ENCODE measurements at places on chromosomes 6 and 20.
A peak's percentile ranks its signal among the peaks of the same experiment; 100 is the strongest.

DNA sequence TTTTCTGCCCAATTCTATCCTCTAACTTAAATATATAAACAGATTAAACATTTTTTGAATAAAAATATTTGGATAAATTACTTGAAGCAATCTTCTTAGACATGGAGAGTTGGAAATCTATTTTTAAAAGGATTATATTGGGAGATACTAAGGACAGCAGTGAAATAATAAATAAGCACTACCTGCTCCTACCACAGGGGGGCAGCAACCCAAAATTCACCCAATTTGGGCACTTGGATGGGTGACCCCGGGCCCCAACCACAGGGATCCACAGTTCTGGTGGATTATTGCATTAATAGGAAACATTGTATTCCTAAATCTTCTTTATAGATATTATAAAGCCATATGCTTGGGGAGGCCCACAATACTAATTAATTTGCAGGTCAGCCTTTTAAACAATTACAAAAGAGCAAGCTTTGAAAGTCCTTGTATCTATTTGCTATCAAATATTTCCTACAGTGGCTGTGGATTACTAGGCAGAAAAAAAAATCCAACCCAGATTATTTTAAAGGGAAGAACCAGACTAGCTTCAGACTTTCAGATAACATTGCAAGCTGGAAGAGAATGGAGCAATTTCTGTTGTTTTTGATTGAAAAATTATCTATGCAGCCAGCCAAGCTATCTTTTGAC, 66.4 kb upstream of the PDE10A start:
- no peak overlapping the region for H3K4me3 ChIP-seq
- H3K27ac ChIP-seq: no peak overlapping the region
- H3K36me3 ChIP-seq: no peaks in the 10 kb centered on the region
- no peak for DNase-seq

DNA sequence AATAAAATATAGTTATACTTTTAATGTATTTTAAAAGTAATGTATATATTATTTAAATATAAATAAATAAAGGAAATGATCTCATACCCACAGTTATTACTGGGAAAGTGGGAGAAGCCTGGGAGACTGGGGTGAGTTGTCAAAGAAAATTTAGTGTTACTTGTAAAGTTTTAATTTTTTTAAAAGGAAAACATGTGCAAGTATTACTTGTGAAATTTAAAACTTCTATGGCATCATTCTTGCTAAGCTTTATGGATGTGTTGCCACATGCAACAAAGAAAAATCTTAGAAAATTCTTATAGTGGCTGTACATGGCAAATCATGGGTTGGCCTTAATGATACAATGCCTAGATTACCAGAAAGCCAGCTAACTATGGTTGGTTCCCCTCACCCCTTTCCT, 194.0 kb upstream of the KCNK16 start:
- DNase-seq: no peak
- H3K27ac ChIP-seq: no peak overlapping the region
- no peaks in the 10 kb centered on the region for H3K36me3 ChIP-seq

- H3K36me3 ChIP-seq: no peaks in the 10 kb centered on the region
- H3K4me3 ChIP-seq: no peak overlapping the region
- H3K4me1 ChIP-seq: no peaks in the 10 kb centered on the region
- no peak for DNase-seq
- H3K27ac ChIP-seq: no peak overlapping the region
These were observed 22.6 kb downstream of the GNAS-AS1 start for GRCh38 chr20:58828136-58828535.

DNA sequence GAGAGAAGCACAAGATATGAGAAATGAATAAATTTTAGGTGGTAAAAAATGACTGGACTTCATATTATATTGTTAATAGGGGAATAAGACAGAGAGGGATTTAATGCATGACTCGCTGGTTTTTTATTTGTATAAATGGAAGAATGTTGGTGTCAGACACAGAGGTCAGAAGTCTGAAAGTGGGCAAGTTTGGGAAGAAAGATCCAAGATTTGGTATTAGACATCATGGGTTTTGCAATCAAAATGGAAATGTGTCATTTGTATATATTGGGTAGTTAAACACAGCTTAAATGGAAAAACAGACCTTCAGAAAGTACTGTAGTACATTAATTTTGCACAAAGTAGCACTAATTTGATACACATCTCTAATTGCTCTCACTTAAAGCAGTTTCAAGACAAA, 96.2 kb downstream of the EYA4 start:
- no peak overlapping the region for H3K27ac ChIP-seq
- H3K27me3 ChIP-seq: no peaks in the 10 kb centered on the region
- H3K4me1 ChIP-seq: no peaks in the 10 kb centered on the region
- no peak for DNase-seq
- H3K36me3 ChIP-seq: no peaks in the 10 kb centered on the region

GRCh38 chr20:40008177-40008576, 680.9 kb downstream of the MAFB start:
- no peak for DNase-seq
- no peaks in the 10 kb centered on the region for H3K27me3 ChIP-seq
- no peaks in the 10 kb centered on the region for H3K4me1 ChIP-seq
- H3K27ac ChIP-seq: no peak overlapping the region

- H3K36me3 ChIP-seq: no peaks in the 10 kb centered on the region
- DNase-seq: no peak
- no peak overlapping the region for H3K4me3 ChIP-seq
- H3K27ac ChIP-seq: no peak overlapping the region
- no peaks in the 10 kb centered on the region for H3K4me1 ChIP-seq
These were observed 216.5 kb downstream of the LY86 start for GRCh38 chr6:6804843-6805615.

DNA sequence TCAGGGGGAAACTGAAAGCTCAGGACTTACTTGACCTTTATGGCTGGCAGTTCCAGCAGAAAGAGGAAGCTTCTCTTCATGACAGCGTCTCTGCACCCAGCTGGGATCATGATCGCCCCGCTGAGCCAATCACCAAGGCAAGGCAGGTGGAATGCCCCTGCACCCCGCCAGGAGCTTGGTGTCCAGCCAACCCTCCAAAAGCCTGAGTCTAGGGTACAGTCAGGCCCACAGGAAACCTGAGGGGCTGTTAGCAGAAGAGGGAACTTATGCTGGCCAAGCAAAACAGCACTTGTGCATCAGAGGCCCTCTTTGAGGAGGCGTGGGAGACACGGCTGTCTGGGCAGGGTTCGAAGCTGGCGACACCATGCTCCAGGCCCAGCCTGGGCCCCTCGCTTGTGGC, 188.3 kb upstream of the GMDS start:
- H3K27me3 ChIP-seq: no peaks in the 10 kb centered on the region
- DNase-seq: no peak
- no peak overlapping the region for H3K27ac ChIP-seq
- H3K36me3 ChIP-seq: peaks cover 28% of the 10 kb centered on the region
- H3K4me3 ChIP-seq: no peak overlapping the region

GRCh38 chr20:52476074-52476750, 284.6 kb upstream of the ZFP64 start:
- H3K27me3 ChIP-seq: no peaks in the 10 kb centered on the region
- no peak for DNase-seq
- no peak overlapping the region for H3K27ac ChIP-seq
- H3K4me1 ChIP-seq: no peaks in the 10 kb centered on the region
- H3K4me3 ChIP-seq: no peak overlapping the region
- no peaks in the 10 kb centered on the region for H3K36me3 ChIP-seq

- H3K27me3 ChIP-seq: no peaks in the 10 kb centered on the region
- no peak for DNase-seq
- peaks cover 11% of the 10 kb centered on the region for H3K4me1 ChIP-seq
- H3K4me3 ChIP-seq: no peak overlapping the region
- H3K27ac ChIP-seq: no peak overlapping the region
These were observed 56.2 kb downstream of the ADGRF1 start for GRCh38 chr6:46985943-46986342.

DNA sequence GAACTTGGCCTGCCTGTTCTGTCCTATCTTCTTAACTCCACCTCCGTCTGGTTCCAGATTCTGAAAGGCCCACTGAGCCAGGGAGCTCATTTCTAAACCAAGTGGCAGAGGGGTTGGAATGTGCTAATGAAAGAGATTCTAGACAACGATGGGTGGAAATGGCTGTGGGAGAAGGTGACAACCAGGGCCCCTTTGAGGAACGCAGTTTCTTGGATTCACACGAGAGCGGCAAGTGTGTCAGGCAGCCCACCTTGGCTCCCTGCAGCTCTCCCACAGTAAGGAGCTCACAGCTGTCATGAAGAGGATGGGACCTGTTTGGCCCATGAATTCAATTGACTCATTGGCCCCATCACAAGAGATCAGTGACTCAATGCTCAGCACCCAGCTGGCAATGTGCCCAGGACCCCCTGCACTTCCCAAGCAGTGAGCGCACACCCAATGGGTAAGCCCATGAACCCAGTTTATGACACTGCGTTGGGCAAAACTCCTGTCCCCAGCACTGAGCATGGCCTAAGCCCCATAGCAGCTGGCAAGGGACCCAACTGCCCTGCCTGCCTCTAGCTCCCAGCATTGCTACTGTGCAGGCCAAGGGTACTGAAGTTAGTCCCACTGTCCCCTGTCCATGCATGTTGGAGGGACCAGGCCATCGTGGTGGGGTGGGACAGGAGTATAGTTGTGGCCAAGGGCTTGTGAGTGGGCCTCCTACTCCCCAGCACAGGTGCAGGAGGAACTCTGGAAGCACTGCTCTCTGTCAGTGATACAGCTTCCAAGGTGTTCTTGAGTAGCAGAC, 16.4 kb downstream of the MRPS18A start:
- H3K4me1 ChIP-seq: peaks cover 18% of the 10 kb centered on the region
- no peak overlapping the region for H3K4me3 ChIP-seq
- peaks cover 4% of the 10 kb centered on the region for H3K36me3 ChIP-seq
- H3K27me3 ChIP-seq: no peaks in the 10 kb centered on the region

DNA sequence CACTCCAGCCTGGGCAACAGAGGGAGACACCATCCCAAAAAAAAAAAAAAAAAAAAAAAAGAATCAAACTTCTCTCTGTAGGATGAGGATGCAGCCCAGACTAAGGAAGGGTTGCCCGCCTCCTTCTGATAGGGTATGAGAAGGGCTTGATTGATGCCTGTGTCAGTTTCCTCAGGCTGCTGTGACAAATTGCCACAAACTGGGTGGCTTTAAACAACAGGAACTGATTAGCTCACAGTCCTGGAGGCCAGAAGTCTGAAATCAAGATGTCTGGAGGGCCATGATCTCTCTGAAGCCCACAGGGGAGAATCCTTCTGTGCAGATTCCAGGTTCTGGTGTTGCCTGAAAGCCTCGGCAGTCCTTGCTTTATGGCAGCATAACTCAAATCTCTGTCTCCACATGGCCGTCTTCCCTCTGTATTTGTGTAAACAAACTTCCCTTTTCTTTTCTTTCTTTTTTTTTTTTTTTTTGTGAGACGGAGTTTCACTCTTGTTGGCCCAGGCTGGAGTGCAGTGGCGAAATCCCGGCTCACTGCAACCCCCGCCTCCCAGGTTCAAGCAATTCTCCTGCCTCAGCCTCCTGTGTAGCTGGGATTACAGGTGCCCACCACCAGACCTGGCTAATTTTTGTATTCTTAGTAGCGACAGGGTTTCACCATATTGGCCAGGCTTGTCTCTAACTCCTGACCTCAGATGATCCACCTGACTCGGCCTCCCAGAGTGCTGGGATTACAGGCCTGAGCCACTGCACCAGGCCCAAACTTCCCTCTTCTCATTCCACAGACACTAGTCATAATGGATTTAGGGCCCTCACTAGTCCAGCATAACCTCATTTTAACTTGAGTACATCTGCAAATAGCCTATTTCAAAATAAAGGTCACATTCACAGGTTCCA, 11.2 kb upstream of the CDK19 start:
- no peak overlapping the region for H3K4me3 ChIP-seq
- H3K4me1 ChIP-seq: no peaks in the 10 kb centered on the region
- DNase-seq: peak; percentile 12
- no peaks in the 10 kb centered on the region for H3K36me3 ChIP-seq
- no peaks in the 10 kb centered on the region for H3K27me3 ChIP-seq

DNA sequence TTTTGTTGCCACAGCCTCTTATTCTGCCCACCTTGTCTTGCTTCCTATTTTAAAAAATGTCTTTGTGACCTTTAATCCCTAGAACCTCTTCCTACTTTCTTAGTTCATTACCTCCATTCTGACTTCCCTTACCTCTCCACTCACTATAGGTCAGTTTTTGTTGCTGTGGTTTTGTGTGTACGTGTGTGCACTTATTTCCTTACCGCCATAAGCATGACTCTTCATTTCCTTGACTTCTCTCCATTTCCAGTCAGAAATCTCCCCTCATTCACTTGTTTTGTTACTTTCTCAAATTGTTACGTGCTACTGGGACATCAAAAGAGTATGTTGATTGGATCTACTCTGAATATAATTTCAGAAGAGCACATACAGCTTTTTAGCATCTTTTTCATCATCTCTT, 26.6 kb downstream of the SF3B5 start:
- no peak overlapping the region for H3K27ac ChIP-seq
- no peak overlapping the region for H3K4me3 ChIP-seq
- H3K27me3 ChIP-seq: no peaks in the 10 kb centered on the region
- no peak for DNase-seq
- peaks cover 15% of the 10 kb centered on the region for H3K4me1 ChIP-seq

GRCh38 chr6:29827579-29828470, at the start of gene HLA-G:
Gene HLA-G (plus strand): TSS chr6:29827825. CDS start chr6:29827845, 20 bp downstream.
- H3K4me3 ChIP-seq: no peak within 1 kb of the TSS
- DNase-seq: no peak
- H3K27me3 ChIP-seq: peaks cover 83% of the 10 kb centered on the region
- H3K27ac ChIP-seq: no peak within 1 kb of the TSS

DNA sequence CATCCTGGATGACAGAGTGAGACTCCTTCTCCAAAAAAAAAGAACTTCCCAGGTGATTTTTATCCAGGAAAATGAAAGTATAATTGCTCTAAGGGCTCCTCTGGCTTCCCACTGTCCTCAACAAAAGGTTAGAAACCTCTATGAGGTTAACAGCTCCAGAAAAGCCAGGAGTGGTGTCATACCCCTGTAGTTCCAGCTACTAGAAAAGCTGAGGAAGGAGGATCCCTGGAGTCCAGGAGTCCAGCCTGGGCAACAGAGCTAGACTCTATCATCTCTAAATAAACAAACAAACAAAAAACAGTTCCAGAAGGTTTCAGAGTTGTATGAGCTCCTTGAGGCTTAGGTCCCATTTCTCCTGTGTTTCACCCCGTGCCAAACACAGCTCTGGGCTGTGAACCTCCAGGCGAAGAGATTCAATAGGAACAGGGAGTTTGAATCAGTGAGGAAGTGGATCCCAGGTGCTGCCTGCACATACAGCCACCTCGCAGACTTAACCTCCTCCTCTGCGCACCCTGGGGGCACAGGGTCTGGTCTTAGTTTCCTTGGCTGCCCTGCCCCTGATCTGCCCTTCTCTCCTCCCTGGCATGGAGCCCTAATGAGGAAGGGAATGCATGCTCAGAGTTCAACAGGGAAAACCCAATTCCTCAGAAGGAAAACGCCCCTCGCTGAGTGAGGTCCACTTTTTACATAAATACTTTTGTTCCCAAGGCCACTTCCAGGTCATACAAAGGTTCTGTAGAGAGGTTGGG, 31.0 kb downstream of the ZC3H12D start:
- H3K27ac ChIP-seq: peak overlapping the region; percentile 36
- no peak overlapping the region for H3K4me3 ChIP-seq
- no peak for DNase-seq
- H3K36me3 ChIP-seq: no peaks in the 10 kb centered on the region
- H3K27me3 ChIP-seq: no peaks in the 10 kb centered on the region
